ENCODE measurements at places on chromosomes 6 and 20.

- DNase-seq = no peak
Measured at GRCh38 chr20:57390604-57391438, at the start of gene RBM38. Gene RBM38, plus strand, starts transcription at chr20:57391396. Its CDS starts 186 bp downstream, at chr20:57391582.

- no peak for DNase-seq
Measured at GRCh38 chr6:55668591-55668990, 89.6 kb upstream of the HMGCLL1 start.

- no peak for DNase-seq
Measured at GRCh38 chr6:105794239-105794638, 291.9 kb upstream of the PRDM1 start.

- no peak for DNase-seq
Measured at GRCh38 chr6:57303931-57304681, 13.3 kb upstream of the PRIM2 start.

GRCh38 chr6:167492100-167492449, 167.2 kb downstream of the TTLL2 start:
- no peak for DNase-seq
